Activated CD4-positive, alpha-beta T cell treated with anti-CD3 and anti-CD28 coated beads, Interleukin-2, amount 50 U/mL, for 1 hour (primary cell): ENCODE measurements at places on chromosomes 2 and 18.

DNA sequence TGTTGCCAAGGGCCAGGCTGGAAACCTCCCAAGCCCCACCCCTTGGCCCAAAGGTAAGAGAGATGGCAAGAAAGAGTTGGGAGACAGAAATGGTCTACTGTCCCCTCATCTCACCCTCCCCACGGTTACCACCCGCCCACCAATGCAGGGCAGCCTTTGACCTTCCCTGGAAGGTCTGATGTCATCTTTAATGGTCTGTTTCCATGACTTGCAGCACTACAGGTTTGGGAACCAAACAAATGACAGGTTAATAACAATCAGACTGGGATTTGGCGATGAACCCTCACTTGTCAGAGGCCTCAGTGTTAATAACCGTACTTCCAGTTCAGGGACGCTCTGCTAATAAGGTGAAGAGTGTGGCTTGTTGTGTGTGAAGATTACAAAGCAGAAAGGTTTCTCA is 70.4 kb downstream of the MRO start:
- DNase-seq: no peak

DNA sequence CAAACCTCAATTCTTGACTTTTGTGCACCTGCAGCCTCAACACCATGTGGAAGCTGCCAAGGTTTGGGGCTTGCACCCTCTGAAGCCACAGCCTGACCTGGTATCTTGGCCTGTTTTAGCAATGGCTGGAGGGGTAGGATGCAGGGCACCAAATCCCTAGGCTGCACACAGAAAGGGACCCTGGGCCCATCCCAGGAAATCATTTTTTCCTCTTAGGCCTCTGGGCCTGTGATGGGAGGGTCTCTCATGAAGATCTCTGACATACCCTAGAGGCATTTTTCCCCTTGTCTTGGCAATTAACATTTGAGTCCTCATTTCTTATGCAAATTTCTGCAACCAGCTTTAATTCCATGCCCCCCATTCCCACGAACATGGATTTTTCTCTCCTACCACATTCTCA is 10.2 kb downstream of the IL18R1 start:
- DNase-seq: no peak

GRCh38 chr18:8980496-8980895 is 122.0 kb upstream of the NDUFV2 start:
- DNase-seq: no peak

DNA sequence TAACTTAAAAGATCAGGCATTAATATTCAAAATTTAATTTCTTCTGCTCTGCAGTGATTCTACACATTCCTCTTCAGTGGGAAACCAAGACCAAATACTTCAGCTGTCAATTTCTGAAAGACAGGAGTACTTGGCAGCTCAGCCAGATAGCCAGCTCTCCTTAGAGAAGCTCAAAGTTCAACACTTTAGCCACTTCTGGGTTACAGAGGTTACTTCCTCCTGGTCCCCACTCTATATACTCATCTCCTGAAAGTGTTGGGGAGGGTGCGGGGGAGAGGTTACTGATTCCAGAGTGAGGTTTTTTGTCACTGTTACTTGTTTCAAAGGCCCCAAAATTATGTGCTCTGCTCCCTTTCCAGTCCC is 4.1 kb downstream of the CYTIP start:
- no peak for DNase-seq

DNA sequence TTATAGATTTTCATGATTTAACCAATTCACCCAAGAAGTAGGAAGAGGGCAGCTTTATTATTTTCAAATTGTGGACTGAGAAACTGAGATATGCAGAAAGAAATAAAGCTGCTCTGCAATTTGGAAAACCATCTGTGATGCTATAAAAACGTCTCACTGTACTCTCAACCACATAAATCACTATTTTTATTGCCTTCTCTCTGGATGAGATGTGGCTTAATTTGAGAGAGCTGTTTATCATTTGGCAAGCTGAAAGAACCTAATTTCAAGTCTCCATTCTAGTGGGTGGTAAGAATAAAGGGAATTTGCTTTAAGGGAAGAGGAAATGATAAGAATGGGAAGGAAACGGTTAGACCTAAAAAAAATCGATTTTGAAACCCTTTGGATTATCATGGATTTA is 49.9 kb upstream of the CYP1B1 start:
- DNase-seq: no peak

DNA sequence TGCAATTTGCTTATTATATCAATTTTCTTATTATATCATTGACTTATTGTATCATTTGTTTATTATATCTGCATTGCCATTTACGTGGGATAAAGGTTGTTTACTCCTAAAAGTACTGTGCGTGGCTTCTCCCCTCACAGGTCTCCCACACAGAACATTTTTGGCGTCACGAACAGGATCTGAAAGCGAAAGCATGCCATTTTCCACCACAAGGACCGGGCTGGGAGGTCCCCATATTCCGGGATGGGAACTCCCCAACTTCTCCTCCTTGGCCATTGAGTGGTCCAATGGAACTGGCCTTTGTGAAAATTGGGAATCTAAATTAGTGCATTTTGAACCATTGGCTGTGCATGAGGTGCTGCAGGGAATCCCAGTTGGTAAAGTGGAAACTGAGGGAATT is 4.8 kb upstream of the DSG2 start:
- DNase-seq: no peak

DNA sequence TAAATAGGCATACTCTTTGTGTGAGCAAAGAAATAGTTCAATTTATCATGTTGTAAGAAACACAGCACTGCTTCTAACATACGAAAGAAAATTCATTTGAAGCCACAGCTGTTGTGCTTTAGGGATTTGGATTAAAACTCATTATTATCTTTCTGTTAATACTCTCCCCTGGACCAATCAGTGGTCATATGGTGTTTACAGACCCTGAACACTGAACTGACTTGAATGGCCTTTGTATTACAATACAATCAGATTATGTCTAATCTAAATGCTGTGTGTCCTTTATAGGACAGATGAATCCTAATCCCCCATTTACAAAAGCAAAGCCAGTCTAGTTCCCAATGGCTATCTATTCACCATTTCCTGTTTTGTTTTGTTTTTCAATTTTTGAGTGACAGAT is 36.5 kb downstream of the ZNF385B start:
- DNase-seq: no peak

DNA sequence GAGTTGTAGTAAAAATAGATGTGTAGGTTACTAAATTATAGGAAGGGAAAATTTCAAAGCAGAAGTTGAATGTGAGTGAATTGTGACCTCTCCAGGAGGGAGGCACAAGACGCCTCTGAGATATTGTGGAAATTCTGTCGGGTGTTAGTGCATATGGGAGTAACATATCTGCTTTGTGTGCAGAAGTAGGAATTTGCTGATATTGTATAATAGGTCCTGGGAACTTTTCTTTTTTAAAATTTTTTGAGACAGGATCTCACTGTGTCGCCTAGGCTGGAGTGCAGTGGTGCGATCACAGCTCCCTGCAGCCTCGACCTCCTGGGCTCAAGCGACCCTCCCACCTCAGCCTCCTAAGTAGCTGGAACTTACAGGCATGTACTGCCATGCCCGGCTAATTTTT is 34.7 kb downstream of the UBXN4 start:
- no peak for DNase-seq

DNA sequence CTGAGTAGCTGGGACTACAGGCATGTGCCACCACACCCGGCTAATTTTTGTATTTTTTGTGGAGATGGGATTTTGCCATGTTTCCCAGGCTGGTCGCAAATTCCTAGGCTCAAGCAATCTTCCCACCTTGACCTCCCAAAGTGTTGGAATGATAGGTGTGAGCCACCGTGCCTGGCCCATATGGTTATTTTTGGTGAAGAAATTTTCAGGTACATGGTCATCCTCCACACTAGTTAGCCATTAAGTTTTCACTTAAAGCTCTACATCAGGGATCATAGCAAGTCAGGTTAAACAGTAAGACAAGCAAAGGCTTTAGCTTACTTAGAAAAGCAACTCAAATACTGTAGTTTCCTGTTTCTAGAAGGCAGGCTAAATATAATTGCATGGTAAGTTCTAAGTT is 104.3 kb upstream of the GRB14 start:
- DNase-seq: no peak

GRCh38 chr2:72938455-72938854 is 21.1 kb downstream of the EMX1 start:
- DNase-seq: no peak

DNA sequence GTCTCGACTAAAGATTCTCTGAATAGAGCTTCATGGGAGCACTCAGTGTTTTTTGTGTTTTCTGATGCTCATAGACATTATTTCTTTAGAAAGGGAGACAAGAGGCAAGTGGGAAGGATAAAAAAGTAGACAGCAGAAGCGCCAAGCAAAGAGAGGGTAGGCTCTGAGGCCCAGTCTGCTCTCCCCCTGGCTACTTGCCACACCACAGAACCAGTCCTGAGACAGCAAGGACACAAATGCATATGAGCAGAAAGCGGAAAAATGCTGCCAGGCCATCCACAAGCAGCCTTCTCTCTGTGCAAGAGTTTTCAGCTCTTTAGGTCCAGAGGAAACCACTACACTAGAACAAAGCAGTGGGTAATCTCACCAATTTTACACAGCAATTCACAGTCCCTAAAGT is 285.4 kb downstream of the ZNF521 start:
- no peak for DNase-seq

- DNase-seq: no peak
These were observed 40.8 kb downstream of the RAB10 start for GRCh38 chr2:26074676-26075075.

DNA sequence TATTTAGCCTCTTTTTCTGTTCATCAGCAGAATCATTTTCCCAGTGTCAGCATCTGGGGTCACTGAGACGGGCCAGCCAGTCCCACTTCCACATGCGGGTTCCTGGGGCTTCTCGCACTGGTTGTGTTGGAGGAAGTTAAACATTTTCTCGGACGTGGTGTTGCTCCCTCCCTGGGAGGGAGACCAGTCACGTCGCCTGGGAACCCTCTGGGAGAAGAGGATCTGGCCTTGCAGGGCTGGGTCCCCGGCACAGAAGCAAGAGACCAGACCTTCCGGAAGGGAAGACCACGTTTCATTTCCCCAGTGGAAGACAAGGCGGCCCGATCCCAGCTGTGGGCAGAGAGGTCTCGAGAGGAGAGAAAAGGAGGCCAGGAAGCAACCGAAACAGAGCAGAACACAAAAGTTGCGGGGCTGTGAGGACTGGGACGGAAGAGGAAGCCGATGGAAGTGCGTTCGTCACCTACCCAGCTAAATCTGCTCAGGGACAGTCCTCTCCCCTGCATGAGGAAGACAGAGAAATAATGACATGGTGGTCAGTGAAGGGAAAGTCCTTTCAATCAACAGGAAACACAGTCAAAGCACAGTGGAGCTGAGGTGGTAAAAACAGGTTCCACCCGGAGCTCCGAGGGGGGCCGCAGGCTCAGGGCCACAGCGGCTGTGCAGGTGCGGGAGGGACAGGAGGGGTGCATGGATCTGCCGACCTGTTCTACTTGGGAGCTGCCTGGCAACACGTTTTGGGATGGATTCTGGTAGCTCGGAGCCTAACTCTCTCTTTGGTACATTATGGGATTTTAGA is 144.4 kb downstream of the MBP start:
- no peak for DNase-seq

DNA sequence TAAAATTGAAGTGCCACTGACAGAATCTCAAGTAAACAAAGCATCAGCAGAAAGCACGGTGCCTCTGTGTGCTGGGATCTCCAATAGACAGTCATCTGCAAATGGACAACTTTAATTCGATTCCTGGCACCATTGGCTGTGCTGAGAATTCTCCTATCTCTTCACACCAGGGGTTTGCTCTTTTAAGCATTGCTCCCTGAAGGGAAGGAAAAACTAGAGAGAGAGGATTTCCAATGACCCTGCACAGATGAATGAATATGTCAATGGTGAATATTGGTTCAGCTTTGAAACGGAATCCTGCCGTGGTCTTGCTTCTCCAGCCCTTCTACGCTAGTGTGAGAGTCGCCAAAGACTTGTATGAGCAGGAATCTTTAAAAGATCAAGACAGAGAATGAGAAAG is 97.9 kb downstream of the FIGN start:
- DNase-seq: no peak

DNA sequence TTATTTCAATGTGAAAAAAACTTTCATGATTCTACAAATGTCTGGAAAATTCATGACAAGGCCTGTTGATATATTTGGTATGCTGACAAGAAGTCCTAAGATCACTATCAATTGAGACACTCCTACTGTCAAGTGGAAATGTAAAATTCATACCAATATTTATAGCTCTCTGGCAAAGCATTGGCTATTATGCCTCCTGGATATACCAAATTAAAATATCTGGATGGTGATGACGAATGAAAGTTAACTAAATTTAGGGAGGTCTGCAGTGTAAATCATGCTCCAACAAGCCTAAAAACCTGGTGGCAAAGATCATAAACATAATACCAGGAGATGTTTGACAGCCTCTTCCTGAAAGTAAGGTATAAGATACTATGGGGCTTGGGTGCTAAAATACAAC is 41.1 kb upstream of the TCF4 start:
- no peak for DNase-seq

GRCh38 chr2:128368437-128369107 is 49.9 kb upstream of the HS6ST1 start:
- DNase-seq: no peak

DNA sequence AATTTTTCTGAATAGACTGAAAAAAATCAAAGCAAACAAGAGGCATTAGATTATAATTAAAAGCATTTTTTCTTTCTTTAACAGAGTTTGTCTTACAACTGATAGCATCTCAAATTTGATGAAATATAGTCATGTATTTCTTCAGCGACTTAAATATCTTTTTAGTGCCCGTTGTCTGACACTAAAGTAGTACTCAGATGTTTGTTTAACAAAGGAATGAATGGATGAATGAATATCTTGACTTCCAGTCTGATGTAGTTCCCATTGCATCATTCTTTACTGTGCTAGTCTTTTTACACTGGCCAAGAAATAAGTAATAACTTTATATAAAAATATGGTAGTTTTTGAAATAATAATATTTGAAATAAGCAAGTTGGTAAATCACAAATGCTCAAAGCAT is 111.1 kb downstream of the TTC27 start:
- no peak for DNase-seq

DNA sequence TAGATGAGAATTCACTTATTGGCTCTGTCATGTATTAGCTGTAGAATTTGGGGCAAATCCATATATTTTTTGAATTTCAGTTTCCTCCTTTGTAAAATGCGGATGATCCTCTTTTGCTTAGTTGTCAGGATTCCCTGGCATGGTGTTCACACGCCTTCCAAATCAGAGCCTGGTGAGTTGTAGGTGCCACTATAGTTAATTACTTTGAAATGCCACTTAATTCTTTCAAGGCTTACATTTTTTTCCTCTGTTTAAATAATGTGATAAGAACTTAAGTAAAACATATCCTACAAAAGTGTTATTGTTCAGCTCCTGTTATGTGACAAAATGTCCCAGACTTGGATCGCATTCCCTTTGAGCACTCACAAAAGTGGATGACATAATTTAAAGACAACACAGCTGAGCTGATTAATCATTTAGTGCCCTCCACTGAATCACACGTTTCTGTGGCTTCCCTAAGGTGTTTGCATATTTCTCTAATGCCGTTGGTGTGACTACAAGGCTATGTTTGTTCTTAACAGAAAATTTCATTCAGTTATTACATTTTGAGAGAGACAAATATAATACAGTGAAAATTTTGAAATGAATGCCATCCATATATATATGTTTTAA is 471.2 kb upstream of the CHST9 start:
- no peak for DNase-seq

GRCh38 chr2:190254063-190254850 is 65.4 kb downstream of the HIBCH start:
- no peak for DNase-seq

GRCh38 chr2:232402518-232402917 is 4.1 kb upstream of the ALPG start:
- DNase-seq: no peak
